Astrocyte (in vitro differentiated cells and primary cell): ENCODE measurements at places on chromosomes 12 and 14. TPM values are rescaled to one million over a fixed set of nuclear protein-coding genes. Genes with fewer than 3 reads are reported as not detected.

GRCh38 chr14:102497998-102498677 lies 11.4 kb downstream of the ANKRD9 start:
- DNase-seq, result no peak
- no peaks in the 10 kb centered on the region for H3K27me3 ChIP-seq
- H3K27ac ChIP-seq, result no peak overlapping the region
- no peaks in the 10 kb centered on the region for H3K36me3 ChIP-seq
- peaks cover 3% of the 10 kb centered on the region for H3K4me1 ChIP-seq

Gene PRH2
- total RNA-seq, result not detected in 2 replicates

Gene USP44
- total RNA-seq, result 4.3 and 5.4 TPM in 2 replicates

- DNase-seq, result peak; percentile 29
- H3K27me3 ChIP-seq, result no peaks in the 10 kb centered on the region
- H3K27ac ChIP-seq, result no peak overlapping the region
- H3K4me1 ChIP-seq, result no peaks in the 10 kb centered on the region
- no peak overlapping the region for H3K4me3 ChIP-seq
- no peaks in the 10 kb centered on the region for H3K36me3 ChIP-seq
Measured at GRCh38 chr14:48398675-48399282, 723.4 kb upstream of the MDGA2 start.

Gene TSPAN19
- not detected in 2 replicates for total RNA-seq

GRCh38 chr12:89493670-89494302 lies 30.8 kb downstream of the GALNT4 start:
- no peak overlapping the region for H3K4me3 ChIP-seq
- no peaks in the 10 kb centered on the region for H3K36me3 ChIP-seq
- H3K27ac ChIP-seq, result no peak overlapping the region
